ENCODE measurements at places on chromosomes 1 and 21. TPM values are rescaled to one million over a fixed set of nuclear protein-coding genes. Genes with fewer than 3 reads are reported as not detected.

- DNase-seq, result no peak
Observed at GRCh38 chr1:90919900-90920299, 101.9 kb downstream of the ZNF644 start.

- DNase-seq, result no peak
Observed at GRCh38 chr1:220997791-220998190, 118.5 kb downstream of the HLX start.

SPRR2F gene
- not detected for total RNA-seq

DNA sequence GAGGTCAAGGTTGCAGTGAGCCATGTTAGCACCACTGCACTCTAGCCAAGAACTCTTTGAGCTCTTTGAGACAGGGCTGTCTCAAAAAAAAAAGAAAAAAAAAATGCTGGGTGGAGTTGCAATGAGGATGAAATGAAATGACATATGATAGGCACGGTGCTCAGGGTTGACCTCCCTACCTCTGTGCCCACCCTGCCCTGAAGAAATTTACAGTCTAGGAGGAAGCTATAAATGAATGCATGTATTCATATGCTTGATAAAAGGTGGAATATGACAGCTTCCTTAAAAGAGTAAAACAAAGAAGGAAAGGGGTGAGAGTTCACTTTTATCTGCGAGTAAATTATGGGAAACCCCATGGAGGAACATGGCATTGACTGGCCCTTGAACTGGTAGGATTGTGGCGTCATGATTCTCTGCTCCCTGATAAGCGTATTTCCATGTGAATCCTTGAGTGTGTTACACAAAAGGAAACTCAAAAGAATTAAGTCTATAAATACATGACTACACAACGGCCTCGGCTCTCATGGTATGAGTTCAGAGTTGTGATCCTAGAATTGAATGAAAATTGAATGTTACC is 59.0 kb upstream of the RAVER2 start:
- no peak for DNase-seq

- DNase-seq, result no peak
Observed at GRCh38 chr1:156706657-156707416, 1.5 kb upstream of the CRABP2 start.
